ENCODE measurements at places on chromosomes 3 and 15. TPM values are rescaled to one million over a fixed set of nuclear protein-coding genes. Genes with fewer than 3 reads are reported as not detected.

Gene CNTN4
- not detected for total RNA-seq

Gene FOXL2NB
- total RNA-seq = 0.18 TPM

Gene SMAD6
- 10.6 TPM for total RNA-seq

Gene CCR2
- total RNA-seq = not detected

DNA sequence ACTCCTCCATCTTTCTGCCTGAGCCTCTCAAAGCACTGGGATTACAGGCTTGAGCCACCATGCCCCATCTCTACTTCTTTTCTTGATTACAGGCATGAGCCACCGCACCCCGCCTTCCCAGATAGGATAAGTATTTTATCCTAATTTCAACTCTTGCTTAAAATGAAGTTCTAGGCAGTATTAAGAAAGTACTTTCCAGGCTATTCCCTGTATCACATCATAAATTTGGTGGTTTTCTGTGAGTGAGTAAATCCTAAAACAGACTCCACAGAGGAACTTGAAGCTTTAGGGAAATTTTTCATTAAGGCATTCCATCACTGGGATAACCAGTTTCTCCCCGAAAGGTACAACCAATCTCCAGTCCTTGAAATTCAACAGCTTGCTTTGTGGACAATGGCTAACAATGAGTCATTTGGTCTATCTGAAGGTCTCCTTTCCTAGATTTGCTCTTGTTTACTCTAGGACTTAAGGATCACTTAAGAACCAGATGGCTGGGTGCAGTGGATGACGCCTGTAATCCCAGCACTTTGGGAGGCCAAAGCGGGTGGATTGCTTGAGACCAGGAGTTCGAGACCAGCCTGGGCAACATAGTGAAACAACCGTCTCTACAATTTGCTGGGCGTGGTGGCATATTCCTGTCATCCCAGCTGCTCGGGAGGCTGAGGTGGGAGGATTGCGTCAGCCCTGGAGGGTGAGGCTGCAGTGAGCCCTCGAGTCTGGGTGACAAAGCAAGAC lies 49.7 kb upstream of the SKIL start:
- H3K27ac ChIP-seq = peak overlapping the region; percentile 42
- H3K36me3 ChIP-seq = no peaks in the 10 kb centered on the region
- DNase-seq = peak; percentile 59
- no peaks in the 10 kb centered on the region for H3K27me3 ChIP-seq

- no peak overlapping the region for H3K27ac ChIP-seq
- H3K36me3 ChIP-seq = no peaks in the 10 kb centered on the region
- H3K4me3 ChIP-seq = no peak overlapping the region
- peaks cover 20% of the 10 kb centered on the region for H3K4me1 ChIP-seq
- no peaks in the 10 kb centered on the region for H3K27me3 ChIP-seq
Measured at GRCh38 chr3:120440762-120441161, 10.0 kb downstream of the FSTL1 start.

- no peak overlapping the region for H3K4me3 ChIP-seq
- peaks cover 28% of the 10 kb centered on the region for H3K36me3 ChIP-seq
- H3K27me3 ChIP-seq = no peaks in the 10 kb centered on the region
- H3K4me1 ChIP-seq = peaks cover 19% of the 10 kb centered on the region
- H3K27ac ChIP-seq = peak overlapping the region; percentile 70
Measured at GRCh38 chr3:128804017-128804810, 75.2 kb upstream of the ACAD9 start.

DNA sequence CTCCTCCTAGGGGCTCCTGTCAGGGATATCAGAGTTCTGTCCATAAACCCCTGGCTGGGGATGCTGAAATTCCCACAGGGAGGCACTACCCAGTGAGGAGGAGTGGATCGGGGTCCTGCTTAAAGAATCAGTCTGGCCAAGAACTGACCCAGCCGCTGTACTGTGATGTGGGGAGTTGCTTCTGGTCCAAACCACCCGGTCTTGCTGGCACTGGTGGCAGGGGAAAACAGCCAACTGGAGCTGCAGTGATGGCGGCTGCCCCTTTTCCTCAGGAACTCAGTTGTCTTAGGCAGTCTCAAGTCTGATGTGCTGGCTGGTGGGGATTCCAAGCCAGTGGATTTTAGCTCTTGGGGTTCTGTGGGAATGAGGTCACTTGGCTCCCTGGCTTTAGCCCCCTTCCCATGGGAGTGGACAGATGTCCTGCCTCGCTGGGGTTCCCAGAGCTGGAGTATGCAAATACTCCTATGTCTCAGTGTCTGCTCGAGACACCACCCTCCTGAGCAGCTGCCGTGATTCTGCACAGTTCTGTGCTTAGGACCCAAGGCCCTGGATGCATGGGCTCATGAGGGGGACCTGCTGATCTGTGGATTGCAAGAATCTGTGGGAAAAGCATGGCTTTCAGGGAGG lies 97.1 kb downstream of the SLC25A26 start:
- H3K36me3 ChIP-seq = no peaks in the 10 kb centered on the region
- H3K4me3 ChIP-seq = no peak overlapping the region
- no peaks in the 10 kb centered on the region for H3K27me3 ChIP-seq
- no peaks in the 10 kb centered on the region for H3K4me1 ChIP-seq

- DNase-seq = peak; percentile 68
- H3K36me3 ChIP-seq = no peaks in the 10 kb centered on the region
- peak overlapping the region; percentile 36 for H3K27ac ChIP-seq
- H3K27me3 ChIP-seq = no peaks in the 10 kb centered on the region
- H3K4me3 ChIP-seq = peak overlapping the region; percentile 2
- H3K4me1 ChIP-seq = peaks cover 26% of the 10 kb centered on the region
Measured at GRCh38 chr15:69031013-69032001, 16.8 kb downstream of the NOX5 start.

DNA sequence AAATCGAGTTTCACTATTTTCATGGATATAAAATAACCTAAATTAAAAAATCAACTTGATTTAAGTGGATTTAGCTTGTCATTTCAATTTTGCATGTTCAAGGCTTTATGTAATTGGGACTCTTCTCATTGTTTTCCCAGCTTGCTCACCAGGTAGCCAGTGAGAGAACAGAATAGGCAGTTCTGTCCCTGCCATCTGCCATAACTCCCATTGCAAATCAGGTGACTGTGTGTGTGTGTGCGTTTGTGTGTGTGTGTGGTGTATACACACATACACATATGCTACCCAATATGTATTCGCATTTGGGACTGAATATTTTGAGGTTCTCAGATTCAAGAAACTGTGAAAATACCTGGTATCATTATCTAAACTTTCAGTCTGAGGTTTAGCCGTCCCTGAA lies 1069.8 kb downstream of the IGSF11 start:
- H3K27ac ChIP-seq = no peak overlapping the region
- no peaks in the 10 kb centered on the region for H3K4me1 ChIP-seq
- no peaks in the 10 kb centered on the region for H3K36me3 ChIP-seq
- H3K27me3 ChIP-seq = no peaks in the 10 kb centered on the region
- no peak for DNase-seq
- H3K4me3 ChIP-seq = no peak overlapping the region
